Mesangial cell (primary cell): ENCODE measurements at places on chromosomes 2 and 18. TPM values are rescaled to one million over a fixed set of nuclear protein-coding genes. Genes with fewer than 3 reads are reported as not detected.

The PTPRN gene
- 0.49 and 0.63 TPM in 2 replicates for total RNA-seq

The FN1 gene
- 9,759 and 15,712 TPM in 2 replicates for total RNA-seq

The GAD1 gene
- total RNA-seq = not detected in 2 replicates

The SLC20A1 gene
- 57.0 and 80.8 TPM in 2 replicates for total RNA-seq

The GDF7 gene
- total RNA-seq = not detected in 2 replicates

The ORC2 gene
- 6.0 and 10.9 TPM in 2 replicates for total RNA-seq

The RAX gene
- total RNA-seq = not detected in 2 replicates

The TMEM127 gene
- total RNA-seq = 27.4 and 45.1 TPM in 2 replicates

The PARD6G gene
- 3.7 and 5.3 TPM in 2 replicates for total RNA-seq

The CYP27A1 gene
- total RNA-seq = 11.9 and 26.1 TPM in 2 replicates

The NDUFS1 gene
- 51.3 and 95.0 TPM in 2 replicates for total RNA-seq

The EML6 gene
- 0.16 and 5.5 TPM in 2 replicates for total RNA-seq

The PROKR1 gene
- total RNA-seq = not detected in 2 replicates

The PRSS56 gene
- not detected in 2 replicates for total RNA-seq

The DAPL1 gene
- 5.3 TPM in 1 of 2 replicates, not detected in the other for total RNA-seq

The ZNF516 gene
- 24.4 and 34.7 TPM in 2 replicates for total RNA-seq

The ERLEC1 gene
- total RNA-seq = 62.4 and 106 TPM in 2 replicates

The IL36B gene
- not detected in 2 replicates for total RNA-seq

The ZNF804A gene
- 0.16 and 0.51 TPM in 2 replicates for total RNA-seq

The CMPK2 gene
- 1.1 and 1.5 TPM in 2 replicates for total RNA-seq

The DNAJC10 gene
- 45.3 and 56.9 TPM in 2 replicates for total RNA-seq

The BMP10 gene
- total RNA-seq = not detected in 2 replicates

The RNF125 gene
- total RNA-seq = 0.33 and 1.8 TPM in 2 replicates

The CREG2 gene
- 2.8 TPM in 1 of 2 replicates, not detected in the other for total RNA-seq

The NFU1 gene
- 27.4 and 43.5 TPM in 2 replicates for total RNA-seq

The GKN2 gene
- not detected in 2 replicates for total RNA-seq

The GALNT5 gene
- total RNA-seq = 1.8 and 2.4 TPM in 2 replicates

The ASTL gene
- total RNA-seq = not detected in 2 replicates

The UGT1A6 gene
- total RNA-seq = 0.65 and 7.6 TPM in 2 replicates

The PRKAG3 gene
- not detected in 2 replicates for total RNA-seq
